ENCODE measurements at places on chromosomes 5 and 9. TPM values are rescaled to one million over a fixed set of nuclear protein-coding genes. Genes with fewer than 3 reads are reported as not detected.
A peak's percentile ranks its signal among the peaks of the same experiment; 100 is the strongest.

DNA sequence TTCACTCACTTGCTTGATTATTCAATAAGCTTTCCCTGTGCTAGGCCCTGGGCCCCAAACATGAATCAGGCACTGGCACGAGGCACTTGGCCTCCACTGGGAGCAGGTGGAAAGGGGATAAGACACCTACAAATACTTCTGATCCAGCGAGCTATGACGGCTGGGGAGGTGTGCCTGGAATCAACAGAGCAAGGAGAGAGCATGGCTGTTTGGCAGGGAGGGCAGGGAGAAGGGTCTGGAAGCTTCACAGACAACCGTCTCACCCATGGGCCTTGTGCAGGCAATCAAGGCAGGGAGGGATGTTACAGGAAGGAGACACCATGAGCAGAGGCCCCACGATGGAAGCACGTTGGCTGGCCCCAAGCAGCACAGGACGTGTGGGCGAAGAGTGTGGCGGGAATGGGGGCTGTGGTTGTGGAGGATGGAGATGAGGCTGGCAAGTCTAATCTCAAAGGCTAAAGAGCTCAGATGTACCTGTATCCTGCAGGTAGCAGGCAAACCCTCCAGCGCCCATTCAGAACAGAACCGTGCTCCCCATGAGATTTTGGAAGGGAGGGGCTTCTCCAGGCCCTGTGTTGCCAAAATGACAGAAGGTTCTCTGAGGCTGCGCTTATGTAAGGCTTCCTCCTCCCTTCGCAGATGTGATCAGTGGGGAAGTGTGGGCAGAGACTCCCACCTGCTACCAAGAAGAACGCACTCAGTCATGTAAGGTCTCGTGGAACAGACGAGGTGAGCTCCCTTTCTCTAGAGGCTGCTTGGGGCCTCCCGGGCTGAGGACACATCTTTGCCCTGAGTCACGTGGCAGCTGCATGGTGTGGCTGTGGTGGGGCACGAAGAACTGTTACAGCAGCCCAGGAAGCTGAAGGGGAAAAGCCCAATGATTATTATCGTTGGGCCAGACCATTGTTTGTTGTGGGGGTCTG lies 189.7 kb downstream of the DAB2IP start:
- DNase-seq: no peak

GRCh38 chr5:88877826-88878225 lies 5.2 kb downstream of the MEF2C start:
- DNase-seq: no peak

GRCh38 chr5:8650186-8650585 lies 781.2 kb downstream of the MTRR start:
- no peak for DNase-seq

GRCh38 chr9:131304676-131305355 lies 15.3 kb downstream of the PLPP7 start:
- no peak for DNase-seq

GRCh38 chr5:87051502-87052113 lies 216.1 kb upstream of the RASA1 start:
- DNase-seq: no peak

GRCh38 chr5:133262690-133263089 lies 210.9 kb downstream of the HSPA4 start:
- DNase-seq: no peak

DNA sequence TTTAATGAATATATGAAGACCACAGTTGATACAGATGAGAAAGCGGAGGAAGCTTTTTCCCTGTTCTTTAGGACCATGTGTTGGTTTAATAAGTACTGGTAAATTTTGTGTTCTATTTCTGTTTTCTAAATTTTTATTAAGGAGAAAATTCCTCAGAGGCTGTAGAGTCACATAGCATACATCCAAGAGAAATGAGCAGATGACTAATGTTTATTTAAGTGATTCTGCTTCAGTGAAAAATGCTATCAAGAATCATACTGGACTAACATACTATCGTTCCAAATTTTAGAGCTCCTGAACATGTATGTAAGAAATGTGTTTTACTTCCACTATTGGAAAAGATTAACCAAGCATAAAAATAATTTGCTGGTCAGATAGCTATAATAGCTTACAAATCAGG lies 115.0 kb downstream of the KIAA1958 start:
- DNase-seq: no peak

GRCh38 chr5:110702300-110702699 lies 24.2 kb downstream of the TMEM232 start:
- no peak for DNase-seq

DNA sequence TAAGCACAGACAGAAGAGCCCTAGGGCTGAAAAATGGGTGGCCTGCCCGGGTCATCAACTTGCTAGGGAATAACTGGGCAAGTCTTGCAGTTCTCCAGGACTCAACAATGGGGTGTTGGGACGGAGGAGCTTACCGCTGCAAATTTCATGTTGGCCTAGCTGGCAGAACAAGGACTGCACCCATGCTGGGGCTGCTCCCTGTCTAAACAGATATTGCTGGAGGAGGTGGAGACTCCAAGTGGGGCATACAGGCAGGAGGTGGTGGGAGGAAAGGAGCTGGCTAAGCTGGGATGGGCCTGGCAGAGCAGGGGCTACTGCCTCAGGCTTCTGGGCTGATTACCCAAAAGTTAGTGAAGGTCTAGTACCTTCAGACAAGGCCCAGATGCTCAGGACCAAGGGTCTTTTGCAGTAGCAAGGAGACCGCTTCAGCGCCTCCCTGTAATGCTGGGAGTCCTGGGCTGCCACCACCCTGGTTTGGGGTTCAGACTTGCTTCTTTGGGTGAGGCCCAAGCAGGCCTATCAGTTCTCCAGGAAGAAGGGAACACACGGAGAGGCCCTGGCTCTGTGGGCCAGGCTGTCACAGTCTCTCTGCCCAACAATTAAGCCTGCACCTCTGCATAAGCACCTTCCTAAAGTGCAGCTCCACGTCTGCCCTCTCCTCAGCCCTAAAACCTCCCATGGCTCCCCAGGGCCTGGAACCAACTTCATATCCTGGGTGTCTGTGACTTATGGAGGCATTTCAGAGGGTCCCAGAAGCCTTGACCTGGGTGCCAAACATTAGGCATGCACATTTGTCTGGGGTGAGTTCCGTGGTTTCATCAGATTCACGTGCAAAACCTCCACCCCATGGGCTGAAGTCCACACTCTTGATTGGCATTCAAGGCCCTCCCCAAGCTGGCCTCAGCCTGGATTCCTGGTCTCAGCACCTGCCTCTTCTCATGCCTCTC lies 24.2 kb upstream of the KIF12 start:
- DNase-seq: no peak

DNA sequence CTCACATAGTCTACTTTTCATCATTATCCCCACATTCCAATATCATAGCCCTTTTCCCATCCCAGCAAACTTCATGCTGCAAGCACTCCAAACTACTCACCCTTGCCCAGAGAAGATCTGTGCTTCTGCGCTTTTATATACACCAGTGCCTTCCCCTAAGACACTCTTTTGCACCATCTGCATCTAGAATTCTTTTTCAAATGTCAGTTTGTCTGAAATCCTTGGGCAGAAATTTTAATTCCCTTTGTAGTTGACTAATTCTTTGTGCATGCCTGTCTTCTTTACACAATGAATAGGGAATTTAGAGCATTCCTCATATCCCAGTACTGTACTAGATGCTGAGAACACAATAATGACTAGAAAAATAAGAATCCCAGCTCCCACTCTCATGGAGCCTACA lies 298.9 kb downstream of the KCNN2 start:
- no peak for DNase-seq

DNA sequence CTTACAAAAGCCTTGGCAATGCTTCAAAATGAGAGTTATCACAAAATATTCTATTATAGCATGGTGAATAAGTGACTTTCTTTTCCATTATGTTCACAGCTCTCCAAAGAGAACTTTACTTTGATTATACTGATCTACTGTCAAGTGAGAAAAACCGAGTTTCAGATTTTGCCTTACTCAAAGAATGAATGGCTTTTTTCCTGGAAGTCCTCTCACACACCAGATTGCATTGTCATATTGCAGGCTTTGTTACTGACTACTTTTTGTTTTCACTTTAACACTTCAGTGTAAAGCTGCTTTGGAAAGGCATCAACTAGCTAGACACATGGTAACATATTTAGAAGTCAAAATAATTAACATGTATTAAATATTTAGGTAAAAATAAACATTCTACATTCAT lies 765.2 kb upstream of the NUDT12 start:
- no peak for DNase-seq

DNA sequence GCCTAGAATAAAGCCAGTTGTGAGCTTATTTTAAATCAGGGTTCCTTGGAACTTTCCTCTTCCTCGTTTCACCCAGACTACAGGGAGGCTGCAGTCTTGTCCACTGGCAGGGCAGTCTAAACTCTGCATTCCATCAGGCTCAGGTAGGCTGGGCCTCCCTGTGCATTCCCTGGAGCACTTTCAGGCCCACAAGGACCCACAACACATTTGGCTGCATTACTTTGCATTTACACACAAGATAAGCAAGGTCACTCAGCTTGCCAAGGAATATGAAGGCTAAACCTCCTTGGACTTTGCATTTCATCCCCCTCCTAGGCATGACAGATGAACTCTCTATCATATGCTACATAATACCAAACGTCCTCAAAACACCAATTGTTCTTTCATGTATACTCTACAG lies 104.2 kb downstream of the MARCHF3 start:
- no peak for DNase-seq

- DNase-seq: no peak
These were observed 16.7 kb downstream of the P4HA2 start for GRCh38 chr5:132210944-132211343.

STPG3 gene
- not detected for total RNA-seq

DNA sequence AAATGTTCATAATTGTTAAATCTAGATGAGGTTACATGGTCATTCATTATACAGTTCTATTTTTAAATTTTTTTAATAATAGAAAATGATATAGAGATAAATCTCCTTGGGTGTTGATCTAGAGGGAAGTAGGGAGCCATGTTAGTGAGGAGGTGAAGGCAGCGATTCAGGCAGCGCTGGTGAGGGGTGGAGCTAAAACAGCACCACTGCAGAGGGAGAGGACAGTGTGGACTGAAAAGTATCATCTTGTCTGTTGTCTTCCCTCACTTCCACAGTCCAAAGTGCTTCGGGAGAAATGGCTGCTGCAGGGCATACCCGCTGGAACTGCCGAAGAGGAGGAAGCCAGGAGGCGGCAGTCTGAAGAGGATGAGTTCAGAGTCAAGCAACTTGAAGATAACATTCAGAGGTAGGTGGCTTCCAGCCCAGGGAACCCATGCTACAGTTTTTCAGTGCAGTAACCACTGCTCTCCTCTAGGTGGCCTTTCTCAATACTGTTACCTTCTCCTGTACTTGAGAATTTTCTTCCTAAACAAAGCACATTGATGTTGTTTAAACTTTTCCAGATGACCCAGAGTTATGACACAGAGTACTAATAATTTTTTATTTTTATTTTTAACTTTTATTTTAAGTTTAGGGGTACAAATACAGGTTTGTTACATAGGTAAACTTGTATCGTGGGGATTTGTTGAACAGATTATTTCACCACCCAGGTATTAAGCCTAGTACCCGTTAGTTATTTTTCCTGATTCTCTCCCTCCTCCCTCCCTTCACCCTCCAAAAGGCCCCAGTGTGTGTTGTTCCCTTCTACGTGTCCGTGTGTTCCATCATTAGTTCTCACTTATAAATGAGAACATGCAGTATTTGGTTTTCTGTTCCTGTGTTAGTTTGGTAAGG lies 100.5 kb downstream of the PALM2AKAP2 start:
- DNase-seq: no peak

- no peak for DNase-seq
These were observed 11.3 kb downstream of the KLF9 start for GRCh38 chr9:70403166-70403565.

DNA sequence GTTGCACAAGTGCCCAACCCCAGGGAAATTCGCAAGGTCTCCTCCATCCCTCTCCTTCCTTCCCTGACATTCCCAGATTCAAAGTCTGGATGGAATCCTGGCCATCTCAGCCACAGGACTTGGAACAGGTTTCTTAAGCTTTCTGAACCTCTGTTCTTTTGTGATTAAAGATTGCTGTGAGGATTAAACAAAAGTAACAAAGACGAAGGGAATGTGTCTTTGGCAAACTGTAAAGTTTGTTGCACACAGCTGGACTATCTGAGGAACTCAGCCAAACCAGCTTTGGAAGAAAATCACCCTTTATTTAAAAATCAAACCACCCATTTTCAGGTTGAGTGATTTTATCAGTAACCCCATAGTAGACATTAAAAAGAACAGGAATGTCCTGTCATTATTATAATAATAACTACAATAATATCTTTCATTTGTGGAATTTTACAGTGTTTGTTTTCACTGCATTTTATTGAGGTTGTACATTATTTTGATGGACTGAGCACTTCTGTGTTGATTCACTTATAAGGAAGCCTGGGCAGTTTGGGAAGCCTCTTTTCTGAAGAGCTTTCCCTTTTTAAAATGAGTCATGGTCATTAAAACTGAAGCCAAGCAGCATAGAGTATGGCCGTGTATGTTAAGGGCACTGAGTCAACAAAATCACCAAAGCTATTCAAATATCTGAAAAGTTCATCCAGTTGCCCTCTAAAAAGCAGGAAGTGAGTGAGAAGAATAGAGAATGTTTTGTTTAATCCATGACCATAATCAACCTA lies 310.2 kb downstream of the AGTPBP1 start:
- no peak for DNase-seq

CDH6 gene
- total RNA-seq: not detected

FBXL17 gene
- total RNA-seq: 21.1 TPM

- DNase-seq: no peak
These were observed 63.3 kb downstream of the INSL6 start for GRCh38 chr9:5122116-5122515.

- no peak for DNase-seq
These were observed 140.6 kb downstream of the C5orf15 start for GRCh38 chr5:133827830-133828229.

DNA sequence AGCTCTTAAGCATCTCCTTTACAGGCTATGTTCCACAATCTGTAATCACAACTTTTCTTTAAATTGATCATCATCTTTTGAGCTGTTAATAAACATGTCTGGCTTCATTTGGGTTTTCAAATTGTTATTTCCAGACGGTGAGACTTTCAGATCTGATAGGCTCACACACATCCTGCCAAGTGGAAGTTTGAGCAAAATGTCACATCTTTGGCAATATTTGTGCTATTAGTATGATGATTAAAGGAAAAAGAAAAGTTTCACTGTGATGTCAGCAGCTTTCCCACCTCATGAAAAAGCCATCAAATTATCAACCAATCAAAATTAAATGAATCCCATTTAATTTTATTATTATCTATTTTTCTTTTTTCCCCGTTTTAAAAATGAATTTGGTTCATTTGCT lies 29.8 kb downstream of the SLC1A1 start:
- no peak for DNase-seq

GRCh38 chr5:172713113-172713808 lies 57.7 kb downstream of the DUSP1 start:
- DNase-seq: peak; percentile 68

PCDHGA11 gene
- not detected for total RNA-seq

PDE6A gene
- total RNA-seq: not detected

- no peak for DNase-seq
These were observed 6.5 kb downstream of the UBQLN1 start for GRCh38 chr9:83701286-83701685.

- DNase-seq: no peak
These were observed 87.8 kb upstream of the PHYKPL start for GRCh38 chr5:178320281-178320855.

All from CD4-positive, alpha-beta T cell (primary cell).